Anterior cingulate cortex (tissue), 58 donors: ENCODE measurements at places on chromosomes 16 and 17.

DNA sequence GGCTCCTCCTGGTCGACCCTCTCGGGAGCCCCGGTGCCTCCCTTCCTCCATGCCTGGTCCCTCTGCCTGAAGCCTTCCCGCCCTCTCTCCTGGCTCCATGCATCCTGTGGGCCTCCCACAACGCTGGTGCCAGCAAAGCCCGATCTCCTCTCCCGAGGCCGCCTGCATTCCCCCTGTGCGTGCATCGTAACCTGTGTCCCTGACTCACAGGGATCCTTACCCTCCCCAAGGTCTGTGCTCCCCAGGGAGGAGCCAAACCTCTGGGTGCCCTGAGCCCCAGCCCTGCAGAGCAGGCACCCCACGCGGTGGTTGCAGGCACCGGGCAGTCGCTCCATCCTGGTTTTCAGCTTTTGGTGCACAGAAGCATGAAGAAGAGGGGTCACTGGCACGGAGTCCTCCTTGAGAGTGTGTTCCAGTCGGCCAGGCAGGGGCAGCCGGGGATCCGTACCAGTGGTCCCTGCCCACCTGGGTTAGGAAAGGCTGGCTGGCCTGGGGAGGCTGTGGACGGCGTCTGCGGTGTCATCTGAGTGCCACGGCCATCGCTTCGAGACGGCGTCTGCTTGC lies 1.8 kb upstream of the ENPP7 start:
- DNase-seq: no peak

- no peak for DNase-seq
These were observed 399.1 kb downstream of the MAF start for GRCh38 chr16:79201436-79201835.

- DNase-seq: peak; percentile 45
These were observed 27.4 kb downstream of the BCO1 start for GRCh38 chr16:81265658-81266451.

DNA sequence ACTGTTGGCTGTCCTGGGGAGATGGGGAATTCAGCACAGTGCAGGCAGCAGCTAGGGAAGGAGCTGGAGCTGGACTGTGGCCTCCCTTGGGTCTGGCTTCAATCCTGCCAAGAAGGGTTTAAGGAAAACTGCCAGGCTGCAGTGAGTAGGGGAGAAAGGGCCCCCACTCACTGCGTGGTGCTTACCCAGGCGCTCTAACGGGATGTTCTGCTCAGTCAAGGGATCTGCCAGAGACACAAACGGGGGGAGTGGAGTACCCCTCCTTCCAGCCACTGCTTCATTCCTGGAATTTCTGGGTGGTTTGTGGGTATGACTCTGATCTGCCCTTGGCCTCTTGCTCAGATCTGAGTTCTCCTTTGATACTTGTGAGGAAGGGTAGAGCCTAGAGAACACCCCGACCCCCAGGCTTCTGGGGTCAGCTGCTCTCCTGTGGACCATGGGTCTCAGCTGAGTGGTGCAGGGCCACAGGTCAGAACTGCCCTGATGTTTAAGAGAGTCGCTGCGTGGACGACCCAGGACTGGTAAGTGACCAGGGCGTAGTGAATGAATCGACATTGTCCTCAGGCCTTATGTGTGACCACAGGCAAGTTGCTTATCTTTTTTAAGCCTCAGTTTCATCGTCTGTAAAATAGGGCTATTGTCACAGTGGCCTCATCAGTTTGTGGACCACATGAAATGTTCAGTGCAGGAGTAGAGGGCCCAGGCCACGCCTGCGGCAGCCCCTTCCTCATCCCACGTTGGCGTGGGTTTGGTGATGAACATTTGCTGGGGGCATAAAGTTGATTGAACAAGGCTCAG lies 9.6 kb downstream of the CRISPLD2 start:
- peak; percentile 11 for DNase-seq

DNA sequence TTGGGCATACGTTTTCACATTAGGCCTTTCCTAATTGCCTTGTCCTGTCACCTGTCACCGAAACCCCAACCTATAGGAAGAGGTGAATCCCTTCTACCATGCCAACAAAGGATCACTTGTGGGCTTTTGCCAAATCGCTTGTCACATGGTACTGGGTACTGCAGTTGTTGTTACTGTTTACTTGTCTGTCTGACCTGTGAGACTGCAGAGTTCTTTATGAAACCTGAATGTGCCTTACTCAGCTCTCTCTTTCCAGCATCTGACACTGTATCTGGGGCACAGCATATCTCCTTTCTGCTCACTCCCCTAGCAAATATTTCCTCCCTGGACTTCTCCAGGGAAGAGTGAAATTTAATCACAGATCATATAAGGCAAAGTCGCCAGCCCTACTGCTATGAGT lies 1272.4 kb downstream of the CDH8 start:
- DNase-seq: no peak

DNA sequence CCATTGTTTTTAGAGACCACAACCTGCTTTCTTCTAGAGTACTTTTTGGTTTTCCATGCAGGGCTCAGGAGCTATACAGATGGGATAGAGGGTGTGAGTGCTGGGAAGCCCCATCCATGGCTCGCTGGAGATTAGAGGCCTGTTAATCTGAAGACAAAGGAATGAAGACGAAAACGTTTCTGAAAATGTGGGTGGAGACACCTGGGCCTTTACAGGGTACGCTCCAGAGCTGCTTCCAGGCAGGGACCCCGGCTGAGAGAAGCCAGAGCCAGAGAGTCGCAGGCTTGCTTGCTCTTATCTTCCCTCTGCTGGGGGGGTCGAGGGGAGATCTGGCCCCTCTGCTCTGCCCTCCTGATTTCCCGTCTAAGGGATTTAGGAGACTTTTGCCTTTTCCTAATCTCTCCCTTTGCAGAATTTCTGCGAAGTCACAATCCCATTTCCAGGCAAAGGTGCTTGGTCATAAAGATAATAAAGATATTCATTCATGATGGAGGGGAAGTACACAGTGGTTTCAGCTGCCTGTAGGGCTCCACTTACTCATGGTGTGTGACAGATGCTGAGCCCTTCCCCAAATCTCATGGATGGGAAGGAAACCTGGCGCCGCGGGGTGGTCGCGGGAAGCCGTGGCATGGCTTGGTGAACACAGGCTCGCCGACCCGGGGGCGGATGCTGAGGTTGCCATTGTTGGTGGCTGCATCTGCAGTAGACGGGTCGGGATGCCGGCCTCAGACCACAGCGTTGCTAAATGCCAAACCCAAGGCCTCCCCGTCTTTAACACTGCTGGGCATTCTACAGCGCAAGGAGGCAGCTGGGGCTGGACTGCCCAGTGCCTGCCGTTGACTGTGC lies 4.8 kb upstream of the SOCS3 start:
- DNase-seq: no peak

DNA sequence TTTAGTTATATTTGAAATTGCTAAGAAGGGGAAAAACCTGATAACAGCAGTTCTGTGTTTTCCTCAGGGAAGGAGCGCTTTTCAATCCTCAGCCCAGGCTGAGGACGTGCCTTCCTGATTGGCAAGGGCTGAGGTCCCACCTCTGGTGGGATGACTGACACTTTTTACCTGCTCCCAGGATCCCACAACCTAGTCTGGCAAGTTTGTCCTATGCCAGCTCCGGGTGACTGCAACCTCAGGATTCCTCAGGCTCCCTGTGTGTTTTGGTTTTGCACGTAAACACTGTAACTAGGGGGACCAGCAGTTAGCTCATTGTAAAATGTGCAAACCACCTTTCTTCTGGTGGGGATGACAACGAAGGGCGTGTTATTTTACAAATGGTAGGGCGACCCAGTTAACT lies 7.5 kb downstream of the MARCHF10 start:
- no peak for DNase-seq

DNA sequence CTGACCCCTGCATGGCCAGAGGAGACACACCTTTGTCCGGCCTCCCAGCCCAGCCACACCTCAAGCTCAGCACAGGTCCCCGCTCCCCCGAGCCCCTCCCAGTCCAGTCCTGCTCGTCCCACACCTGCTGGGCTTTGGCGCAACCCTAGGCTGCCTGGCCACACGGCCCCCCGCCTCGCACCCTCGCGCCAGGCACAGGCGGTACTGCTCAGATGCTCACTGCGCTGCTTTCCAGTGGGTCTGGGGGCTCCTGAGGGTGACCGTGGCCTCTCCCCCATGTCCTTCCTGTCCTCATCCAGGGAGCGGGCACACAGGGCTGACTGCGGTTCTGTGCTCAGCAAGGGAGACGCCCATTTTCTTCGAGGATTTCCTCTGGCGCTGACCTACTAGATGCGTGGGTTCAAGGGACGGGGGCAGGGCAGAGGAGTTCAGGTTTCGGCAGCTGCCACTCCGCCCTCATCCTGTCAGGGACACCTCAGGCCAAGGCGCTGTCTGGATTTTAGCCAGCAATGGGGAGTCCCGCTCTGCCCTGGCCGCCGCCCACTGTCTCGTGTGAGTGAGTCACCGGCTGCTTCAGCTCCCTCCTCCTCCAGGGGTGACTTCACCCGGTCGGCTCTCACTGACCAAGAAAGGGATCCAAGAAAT lies 118.0 kb upstream of the ZNF469 start:
- DNase-seq: no peak

DNA sequence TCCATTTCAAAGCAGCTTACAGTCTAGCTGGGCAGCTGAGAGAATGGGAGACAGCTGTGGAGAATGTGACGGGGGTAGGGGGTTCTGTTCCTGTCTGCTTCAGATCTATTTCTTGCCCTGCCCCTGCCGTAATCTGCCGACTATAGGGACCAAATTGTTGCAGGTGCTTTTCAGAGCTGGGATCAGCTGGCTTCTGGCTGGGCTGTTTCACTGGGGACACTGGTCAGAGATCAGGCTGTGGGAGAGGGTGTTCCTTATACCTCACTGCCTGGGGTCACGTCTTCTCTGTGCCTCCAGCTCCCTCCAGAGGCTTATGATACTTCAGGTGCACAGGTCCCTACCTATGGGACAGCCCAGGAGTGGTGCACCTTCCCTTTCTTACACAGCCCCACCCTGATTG lies 514.9 kb upstream of the GOT2 start:
- DNase-seq: no peak

DNA sequence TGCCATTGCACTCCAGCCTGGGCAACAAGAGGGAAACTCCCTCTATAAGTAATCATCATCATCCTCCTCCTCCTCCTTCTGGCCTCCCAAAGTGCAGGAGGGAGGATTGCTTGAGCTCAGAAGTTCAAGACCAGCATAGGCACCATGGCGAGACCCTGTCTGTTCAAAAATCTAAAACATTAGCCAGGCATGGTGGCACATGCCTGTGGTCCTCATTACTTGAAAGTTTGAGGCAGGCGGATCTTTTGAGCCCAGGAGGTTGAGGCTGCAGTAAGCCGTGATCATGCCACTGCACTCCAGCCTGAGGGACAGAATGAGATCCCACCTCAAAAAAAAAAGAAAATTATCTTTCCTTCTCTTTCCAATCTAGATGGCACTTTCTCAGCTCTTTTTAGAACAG lies 27.8 kb downstream of the PKD1L3 start:
- DNase-seq: no peak

DNA sequence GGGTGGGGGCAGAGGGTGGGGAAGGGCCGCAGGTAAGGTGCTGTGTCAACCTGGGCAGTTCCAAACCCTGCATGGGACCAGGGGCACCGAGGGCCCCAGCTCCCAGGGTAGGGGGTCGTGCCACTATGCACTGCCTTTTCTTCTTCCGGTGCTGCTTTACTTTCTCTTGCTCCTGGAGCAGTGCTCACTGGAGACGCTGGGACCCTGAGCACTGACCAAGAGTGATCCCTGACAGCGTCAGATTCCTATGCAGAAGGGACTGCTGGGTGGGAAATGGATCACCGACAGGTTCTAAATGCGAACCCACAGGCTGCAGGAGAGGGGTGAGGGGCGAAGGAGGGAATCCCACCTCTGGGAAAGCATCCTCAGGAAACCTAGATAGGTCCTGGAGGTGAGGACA lies 470.1 kb downstream of the SOX9 start:
- no peak for DNase-seq

DNA sequence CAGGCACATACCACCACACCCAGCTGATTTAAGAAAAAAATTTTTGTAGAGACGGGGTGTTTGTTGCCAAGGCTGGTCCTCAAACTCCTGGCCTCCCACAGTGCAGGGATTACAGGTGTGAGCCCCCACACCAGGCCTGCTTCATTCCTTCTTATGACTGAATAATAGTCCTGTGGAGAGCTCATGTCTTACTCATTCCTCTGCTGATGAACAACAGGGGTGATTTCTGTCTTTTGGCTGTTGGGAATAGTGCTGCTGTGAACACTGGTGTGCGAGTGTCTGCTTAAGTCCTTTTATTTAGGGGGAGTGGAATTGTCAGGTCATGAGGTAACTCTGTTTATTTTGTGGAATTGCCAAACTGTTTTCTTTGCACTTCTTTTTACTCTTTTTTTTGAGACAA lies 2.7 kb upstream of the CTRB1 start:
- DNase-seq: no peak

DNA sequence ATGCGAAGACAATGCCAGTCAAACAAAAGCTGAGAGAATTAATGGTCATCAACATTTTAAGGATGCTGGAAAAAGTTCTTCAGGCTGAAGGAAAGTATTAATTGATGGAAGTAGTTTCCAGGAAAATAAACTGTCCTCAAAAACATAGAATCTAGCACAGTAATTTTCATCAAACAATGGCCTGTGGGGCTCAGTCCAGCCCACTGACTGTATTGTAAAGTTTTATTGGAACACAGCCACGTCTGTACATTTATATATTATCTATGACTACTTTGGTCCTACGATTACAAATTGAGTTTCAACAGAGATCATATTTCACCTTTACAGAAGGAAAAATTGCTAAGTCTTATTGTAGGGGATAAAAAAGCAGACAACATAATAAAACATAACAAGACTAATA lies 484.5 kb downstream of the KCNJ2 start:
- DNase-seq: no peak

DNA sequence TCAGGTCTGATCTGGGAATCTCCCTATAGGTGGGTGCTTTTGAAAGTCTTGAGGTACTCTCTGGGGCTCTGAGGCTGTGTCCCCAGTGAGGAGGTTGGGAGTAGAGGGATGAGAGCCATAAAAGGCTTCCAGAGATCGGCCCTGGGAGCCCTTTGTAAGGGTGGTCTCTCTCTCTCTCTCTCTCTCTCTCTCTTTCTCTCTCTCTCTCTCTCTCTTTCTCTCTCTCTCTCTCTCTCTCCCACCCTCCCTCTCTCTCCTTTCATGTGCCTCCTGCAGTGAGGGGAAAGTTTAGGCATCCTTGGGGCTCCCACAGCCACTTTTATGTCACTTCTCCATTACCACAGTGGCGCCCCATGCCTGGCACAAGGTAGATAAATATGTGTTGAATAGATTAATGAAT lies 271.3 kb upstream of the N4BP1 start:
- no peak for DNase-seq

DNA sequence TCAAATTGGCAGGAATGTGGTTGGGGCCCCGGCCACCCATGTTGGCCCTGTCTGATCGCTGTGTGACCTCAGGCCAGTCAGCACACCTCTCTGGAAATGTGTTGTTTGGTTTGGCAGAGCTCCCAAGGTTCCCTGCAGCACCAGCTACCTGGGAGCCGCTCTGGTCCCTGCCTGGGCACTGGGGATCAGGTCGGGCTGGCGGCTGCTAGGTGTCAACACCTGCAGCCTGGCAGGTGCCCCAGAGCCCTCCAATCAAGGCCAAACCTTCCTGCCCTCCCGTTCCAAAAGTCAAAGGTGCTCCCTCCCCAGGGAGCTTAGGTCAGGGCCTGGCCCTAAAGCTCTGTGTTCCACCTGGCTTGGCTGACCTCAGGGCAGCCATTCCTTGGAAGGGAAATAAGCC lies 55.9 kb downstream of the ZDHHC7 start:
- DNase-seq: no peak
